ENCODE measurements at places on chromosomes 16 and 17.

GRCh38 chr17:59842901-59843652 is 49.7 kb downstream of the TUBD1 start:
- peak; percentile 35 for DNase-seq

- DNase-seq: no peak
These were observed 654 bp downstream of the WFDC1 start for GRCh38 chr16:84295203-84295860.

GRCh38 chr16:73199214-73199613 is 151.3 kb upstream of the ZFHX3 start:
- no peak for DNase-seq

- no peak for DNase-seq
These were observed 4.2 kb downstream of the EIF1 start for GRCh38 chr17:41692722-41693521.

DNA sequence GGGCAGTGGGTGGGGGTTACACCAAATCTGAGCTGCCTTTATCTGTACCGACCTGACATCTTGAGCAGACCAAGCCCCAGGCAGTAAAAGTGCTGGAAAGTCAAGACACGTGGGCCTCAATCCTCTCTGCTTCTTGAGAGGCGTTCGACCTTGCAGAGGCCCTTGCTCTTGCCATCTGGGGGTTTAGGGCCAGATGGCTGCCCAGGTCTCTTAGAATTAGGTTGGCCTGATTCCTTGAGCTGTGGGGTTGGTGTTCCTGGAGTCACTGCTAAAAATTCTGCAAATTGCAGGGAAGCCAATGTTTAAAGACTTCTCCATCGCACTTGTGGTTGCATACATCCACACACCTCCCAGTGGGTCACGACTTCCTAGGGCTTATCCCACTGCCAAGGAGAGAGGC is 238.2 kb upstream of the ASIC2 start:
- no peak for DNase-seq

DNA sequence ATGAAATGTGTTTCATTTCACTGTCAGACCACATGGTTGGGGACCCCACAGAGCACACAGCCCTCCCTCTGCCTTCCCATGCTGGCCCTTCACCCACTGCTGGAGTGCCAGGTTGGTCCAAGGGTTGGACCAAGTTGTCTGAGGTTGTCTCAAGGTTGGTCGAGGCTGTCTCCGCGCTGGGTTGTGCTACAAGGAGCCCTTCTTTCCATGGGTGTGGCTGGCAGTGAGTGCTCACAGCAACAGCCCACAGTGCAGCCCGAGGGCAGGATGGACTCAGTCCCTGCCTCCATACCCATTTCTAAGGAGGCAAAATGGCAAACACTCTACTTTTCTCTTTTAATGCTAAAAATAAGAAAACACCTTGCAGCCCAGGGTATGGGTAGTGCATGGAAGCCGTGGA is 35.8 kb upstream of the STH start:
- DNase-seq: no peak

- no peak for DNase-seq
These were observed 16.9 kb downstream of the BLMH start for GRCh38 chr17:30274887-30275286.

GRCh38 chr17:58643147-58643546 is 48.7 kb downstream of the TEX14 start:
- peak; percentile 70 for DNase-seq

- no peak for DNase-seq
These were observed 26.9 kb upstream of the PHB1 start for GRCh38 chr17:49441578-49441977.

DNA sequence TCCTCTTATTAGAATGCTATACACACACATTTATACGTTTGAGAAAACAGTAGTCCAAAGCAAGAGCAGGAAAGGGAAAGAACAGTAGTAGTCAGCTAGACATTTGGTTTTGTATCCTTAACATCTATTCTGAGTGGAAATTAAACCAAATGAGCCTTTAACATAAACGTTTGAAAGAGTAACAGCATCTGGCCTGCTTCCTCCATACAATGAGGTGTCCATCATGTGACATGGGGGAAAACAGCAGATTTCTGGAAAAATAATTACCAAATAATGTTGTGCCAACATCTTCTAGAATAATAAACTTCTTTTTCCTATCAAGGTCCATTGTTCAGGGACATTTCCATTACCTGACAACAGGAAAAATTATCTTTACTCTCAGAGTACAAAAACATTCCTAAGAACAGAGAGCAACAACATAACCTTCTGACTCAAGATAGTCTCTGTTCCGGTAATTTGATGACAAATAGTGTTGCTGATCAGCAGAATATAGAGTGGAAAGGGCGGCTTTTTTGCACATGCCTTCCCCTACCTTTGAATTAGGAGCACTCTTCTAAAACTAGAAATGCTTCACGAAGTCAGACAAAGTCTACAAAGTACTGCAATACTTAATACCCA is 20.2 kb downstream of the CYTH1 start:
- no peak for DNase-seq

- DNase-seq: no peak
These were observed 3.2 kb downstream of the PDE6G start for GRCh38 chr17:81652906-81653771.

DNA sequence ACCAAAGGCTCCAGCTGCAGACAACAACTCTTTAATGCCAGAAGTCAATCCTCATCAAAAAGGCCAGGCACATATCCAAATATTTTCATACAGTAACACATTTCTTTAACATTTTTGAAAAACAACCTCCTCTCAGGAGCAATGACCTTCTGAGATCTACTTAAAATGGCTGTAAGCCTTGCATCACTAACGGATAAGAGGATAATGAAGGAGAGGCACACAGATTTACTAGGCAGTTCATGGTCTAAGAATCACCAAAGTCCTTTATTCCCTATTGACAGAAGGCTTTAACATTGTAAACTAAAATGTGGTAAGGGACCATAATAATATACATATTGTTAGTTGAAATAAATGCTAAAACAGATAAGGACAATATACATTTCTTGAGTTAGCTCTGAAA is 114.7 kb downstream of the USP32 start:
- DNase-seq: no peak

GRCh38 chr17:42133461-42134041 is 10.9 kb downstream of the HSPB9 start:
- no peak for DNase-seq

GRCh38 chr17:15436473-15437302 is 30.7 kb downstream of the CDRT4 start:
- peak; percentile 30 for DNase-seq

GRCh38 chr17:51046514-51047384 is 73.9 kb downstream of the SPAG9 start:
- no peak for DNase-seq

GRCh38 chr16:88827727-88828126 is 16.0 kb upstream of the APRT start:
- no peak for DNase-seq

DNA sequence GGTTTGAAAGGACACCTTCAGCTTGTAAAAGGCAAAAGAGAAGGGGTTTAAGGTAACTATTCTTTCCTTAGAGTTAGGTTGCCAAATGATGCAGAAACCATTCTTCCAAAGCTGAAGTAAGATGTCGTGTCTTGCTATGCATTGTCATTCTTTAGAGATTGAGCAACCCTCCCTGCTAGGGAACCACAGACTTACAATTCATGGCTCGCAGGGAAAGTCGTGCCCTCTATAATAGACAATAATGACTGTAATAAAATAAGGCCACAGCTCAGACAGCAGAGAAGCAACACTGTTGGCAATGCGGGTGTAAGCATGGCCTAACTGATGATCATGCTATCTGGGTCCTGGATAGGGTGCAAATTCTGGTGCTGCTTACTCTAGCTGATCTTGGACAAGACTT is 129.6 kb upstream of the CDH13 start:
- no peak for DNase-seq
